ENCODE measurements at places on chromosomes 3 and 15.

- no peak overlapping the region for H3K4me3 ChIP-seq
- no peaks in the 10 kb centered on the region for H3K27me3 ChIP-seq
- no peak overlapping the region for H3K27ac ChIP-seq
- no peak for DNase-seq
These were observed 63.9 kb downstream of the TMCC1 start for GRCh38 chr3:129829640-129830039.

GRCh38 chr15:76075046-76075445 is 15.3 kb downstream of the TMEM266 start:
- no peaks in the 10 kb centered on the region for H3K36me3 ChIP-seq
- H3K4me3 ChIP-seq, result no peak overlapping the region
- no peak for DNase-seq
- H3K27me3 ChIP-seq, result no peaks in the 10 kb centered on the region

DNA sequence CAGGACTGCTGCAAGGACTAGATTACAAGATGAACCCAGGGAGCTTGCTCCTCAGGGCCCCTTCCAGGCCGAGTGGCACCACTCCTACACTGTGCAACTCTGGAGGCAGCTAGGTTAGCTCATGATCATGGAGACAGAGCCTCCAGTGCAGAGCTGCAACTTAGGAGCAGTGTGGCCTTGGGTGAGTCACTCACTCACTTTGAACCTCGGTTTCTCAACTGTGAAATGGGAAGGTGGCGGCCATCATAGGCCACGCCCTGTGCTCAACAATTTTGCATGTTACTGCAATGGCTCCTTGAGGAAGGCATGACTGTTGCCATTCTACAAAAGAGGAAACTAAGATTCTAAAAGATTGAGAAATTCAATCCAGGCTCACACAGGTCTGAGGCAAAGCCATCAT is 11.2 kb upstream of the CXCR6 start:
- no peak overlapping the region for H3K27ac ChIP-seq
- H3K4me3 ChIP-seq, result no peak overlapping the region
- no peaks in the 10 kb centered on the region for H3K4me1 ChIP-seq
- no peaks in the 10 kb centered on the region for H3K27me3 ChIP-seq
- peaks cover 32% of the 10 kb centered on the region for H3K36me3 ChIP-seq
- DNase-seq, result no peak

GRCh38 chr3:50268703-50269451 is at the start of gene SEMA3B:
TSS of gene SEMA3B (plus strand) at chr3:50269147. CDS start at chr3:50269241, 94 bp downstream.
- peaks cover 10% of the 10 kb centered on the region for H3K27me3 ChIP-seq
- no peak within 1 kb of the TSS for H3K4me3 ChIP-seq
- no peaks in the 10 kb centered on the region for H3K36me3 ChIP-seq
- no peak for DNase-seq
- H3K27ac ChIP-seq, result peak within 1 kb of the TSS; percentile 90
- peaks cover 39% of the 10 kb centered on the region for H3K4me1 ChIP-seq

GRCh38 chr3:160403796-160404470 is 4.5 kb downstream of the SMC4 start:
- peaks cover 32% of the 10 kb centered on the region for H3K4me1 ChIP-seq
- H3K27me3 ChIP-seq, result no peaks in the 10 kb centered on the region
- H3K27ac ChIP-seq, result peak overlapping the region; percentile 76
- no peak for DNase-seq
- H3K4me3 ChIP-seq, result peak overlapping the region; percentile 20

GRCh38 chr15:77966540-77967234 is 110.8 kb downstream of the TBC1D2B start:
- H3K27ac ChIP-seq, result no peak overlapping the region
- H3K4me1 ChIP-seq, result no peaks in the 10 kb centered on the region
- no peak for DNase-seq
- H3K27me3 ChIP-seq, result peaks cover 9% of the 10 kb centered on the region
- no peaks in the 10 kb centered on the region for H3K36me3 ChIP-seq

GRCh38 chr3:30203301-30203700 is 403.1 kb upstream of the TGFBR2 start:
- peaks cover under 1% of the 10 kb centered on the region for H3K27me3 ChIP-seq
- no peak overlapping the region for H3K4me3 ChIP-seq
- no peak overlapping the region for H3K27ac ChIP-seq
- H3K36me3 ChIP-seq, result no peaks in the 10 kb centered on the region
- peaks cover 4% of the 10 kb centered on the region for H3K4me1 ChIP-seq

- peaks cover 7% of the 10 kb centered on the region for H3K4me1 ChIP-seq
- no peak overlapping the region for H3K4me3 ChIP-seq
- H3K36me3 ChIP-seq, result no peaks in the 10 kb centered on the region
- H3K27me3 ChIP-seq, result peaks cover 17% of the 10 kb centered on the region
These were observed 102.9 kb upstream of the KLF13 start for GRCh38 chr15:31223478-31224350.

GRCh38 chr3:172209333-172210321 is 170.2 kb downstream of the FNDC3B start:
- DNase-seq, result no peak
- H3K4me3 ChIP-seq, result no peak overlapping the region
- H3K27me3 ChIP-seq, result no peaks in the 10 kb centered on the region

- no peak for DNase-seq
- no peak overlapping the region for H3K27ac ChIP-seq
- no peaks in the 10 kb centered on the region for H3K27me3 ChIP-seq
- H3K4me3 ChIP-seq, result no peak overlapping the region
These were observed 21.9 kb downstream of the OXNAD1 start for GRCh38 chr3:16286751-16287543.

GRCh38 chr3:111541911-111542483 is at the start of gene CD96:
TSS of gene CD96 (plus strand) at chr3:111542197. CDS start at chr3:111542249, 52 bp downstream.
- H3K36me3 ChIP-seq, result no peaks in the 10 kb centered on the region
- no peak for DNase-seq
- H3K4me3 ChIP-seq, result no peak within 1 kb of the TSS
- no peaks in the 10 kb centered on the region for H3K27me3 ChIP-seq
- peak within 1 kb of the TSS; percentile 16 for H3K27ac ChIP-seq
- peaks cover 12% of the 10 kb centered on the region for H3K4me1 ChIP-seq

GRCh38 chr15:25611603-25612002 is 172.8 kb upstream of the UBE3A start:
- no peak overlapping the region for H3K27ac ChIP-seq
- H3K36me3 ChIP-seq, result no peaks in the 10 kb centered on the region
- no peak for DNase-seq
- no peak overlapping the region for H3K4me3 ChIP-seq

- no peaks in the 10 kb centered on the region for H3K27me3 ChIP-seq
- no peak overlapping the region for H3K4me3 ChIP-seq
- H3K36me3 ChIP-seq, result peaks cover 27% of the 10 kb centered on the region
- peaks cover 11% of the 10 kb centered on the region for H3K4me1 ChIP-seq
- peak overlapping the region; percentile 10 for H3K27ac ChIP-seq
- DNase-seq, result no peak
These were observed 27.9 kb downstream of the IFT122 start for GRCh38 chr3:129467932-129468331.

GRCh38 chr3:9863058-9863772 is 16.8 kb downstream of the CIDEC start:
- peaks cover 11% of the 10 kb centered on the region for H3K27me3 ChIP-seq
- no peaks in the 10 kb centered on the region for H3K36me3 ChIP-seq
- H3K27ac ChIP-seq, result no peak overlapping the region
- no peaks in the 10 kb centered on the region for H3K4me1 ChIP-seq
- H3K4me3 ChIP-seq, result no peak overlapping the region
- no peak for DNase-seq

- H3K27me3 ChIP-seq, result peaks cover 40% of the 10 kb centered on the region
- peaks cover 19% of the 10 kb centered on the region for H3K4me1 ChIP-seq
- no peak overlapping the region for H3K4me3 ChIP-seq
- H3K27ac ChIP-seq, result no peak overlapping the region
- DNase-seq, result no peak
- H3K36me3 ChIP-seq, result no peaks in the 10 kb centered on the region
These were observed 13.6 kb downstream of the GLDN start for GRCh38 chr15:51355096-51355495.

DNA sequence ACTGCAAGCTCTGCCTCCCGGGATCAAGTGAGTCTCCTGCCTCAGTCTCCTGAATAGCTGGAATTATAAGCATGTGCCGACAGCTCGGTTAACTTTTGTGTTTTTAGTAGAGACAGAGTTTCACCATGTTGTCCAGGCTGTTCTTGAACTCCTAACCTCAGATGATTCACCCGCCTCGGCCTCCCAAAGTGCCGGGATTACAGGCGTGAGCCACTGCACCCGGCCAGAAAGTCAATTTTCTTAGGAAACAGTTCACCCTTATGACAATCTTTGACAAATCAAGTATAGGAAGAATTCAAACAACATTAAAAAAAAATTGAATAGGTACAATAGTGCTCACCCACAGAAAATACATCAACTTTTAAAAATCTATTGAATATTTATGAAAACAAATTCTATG is 23.6 kb upstream of the DUT start:
- DNase-seq, result no peak
- H3K27me3 ChIP-seq, result no peaks in the 10 kb centered on the region
- H3K27ac ChIP-seq, result no peak overlapping the region
- no peaks in the 10 kb centered on the region for H3K4me1 ChIP-seq
- H3K4me3 ChIP-seq, result no peak overlapping the region
- no peaks in the 10 kb centered on the region for H3K36me3 ChIP-seq

DNA sequence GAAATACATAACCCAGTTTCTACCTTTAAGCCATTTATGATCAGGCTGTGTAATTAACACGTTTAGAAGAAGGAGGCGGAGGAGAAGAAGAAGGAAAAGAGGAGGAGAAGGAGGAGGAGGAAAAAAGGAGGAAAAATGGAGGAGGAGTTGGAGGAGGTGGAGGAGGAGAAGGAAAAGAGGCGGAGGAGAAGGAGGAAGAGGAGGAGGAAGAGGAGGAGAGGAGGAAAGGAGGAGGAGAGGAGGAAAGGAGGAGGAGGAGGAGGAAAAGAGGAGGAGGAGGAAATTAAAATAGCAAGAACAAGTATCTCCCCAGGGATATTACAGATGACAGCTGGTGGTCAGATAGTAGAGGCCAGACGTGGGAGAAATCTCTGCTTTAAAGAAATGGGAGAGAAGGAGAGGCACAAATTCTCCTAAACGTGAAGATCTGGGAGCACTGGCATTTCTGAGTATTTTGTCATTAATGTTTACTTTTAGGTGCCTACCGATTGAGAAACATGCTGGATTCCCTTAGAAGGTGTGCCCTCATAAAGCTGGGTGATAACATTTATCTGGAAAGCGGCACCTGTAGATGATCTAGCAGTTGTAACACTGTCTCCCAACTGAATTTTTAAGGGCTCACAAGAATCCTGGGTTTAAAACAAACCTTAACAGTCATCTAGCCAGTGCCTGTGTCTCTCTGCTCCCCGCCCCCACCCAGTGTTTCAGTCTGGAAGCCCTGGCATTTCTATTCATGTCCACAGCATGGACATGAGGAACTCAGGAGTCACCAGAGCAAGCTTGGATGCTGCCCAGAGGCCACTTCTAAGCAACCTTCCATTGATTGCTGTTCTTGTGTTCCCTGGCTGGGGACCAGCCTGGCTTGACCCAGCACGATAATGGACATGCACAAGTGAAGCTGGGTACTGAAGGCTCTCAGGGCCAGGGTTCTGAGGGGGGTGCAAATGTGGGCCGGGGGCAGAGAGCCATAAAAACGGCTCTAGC is 75.2 kb downstream of the CHRNA7 start:
- no peak overlapping the region for H3K4me3 ChIP-seq
- no peak for DNase-seq
- peaks cover 2% of the 10 kb centered on the region for H3K27me3 ChIP-seq

DNA sequence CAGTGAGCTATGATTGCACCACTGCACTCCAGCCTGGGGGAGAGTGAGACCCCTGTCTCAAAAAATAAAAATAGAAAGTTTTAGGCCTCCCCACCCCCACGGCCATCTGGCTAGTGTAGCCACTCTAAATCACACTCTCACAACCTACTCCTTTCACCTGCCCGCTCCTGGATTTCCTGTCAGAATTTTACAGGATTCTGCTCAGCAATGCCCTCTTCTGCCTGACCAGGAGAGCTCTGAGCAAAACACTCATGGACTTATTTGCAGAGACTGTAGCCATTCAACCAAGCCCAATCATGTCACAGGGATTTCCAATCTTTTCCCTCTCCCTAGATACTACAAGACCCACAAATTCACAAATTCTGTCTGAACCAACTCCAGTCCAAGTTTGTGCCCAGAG is 242.6 kb upstream of the TPRG1 start:
- H3K4me3 ChIP-seq, result no peak overlapping the region
- DNase-seq, result no peak
- peaks cover 9% of the 10 kb centered on the region for H3K27me3 ChIP-seq

DNA sequence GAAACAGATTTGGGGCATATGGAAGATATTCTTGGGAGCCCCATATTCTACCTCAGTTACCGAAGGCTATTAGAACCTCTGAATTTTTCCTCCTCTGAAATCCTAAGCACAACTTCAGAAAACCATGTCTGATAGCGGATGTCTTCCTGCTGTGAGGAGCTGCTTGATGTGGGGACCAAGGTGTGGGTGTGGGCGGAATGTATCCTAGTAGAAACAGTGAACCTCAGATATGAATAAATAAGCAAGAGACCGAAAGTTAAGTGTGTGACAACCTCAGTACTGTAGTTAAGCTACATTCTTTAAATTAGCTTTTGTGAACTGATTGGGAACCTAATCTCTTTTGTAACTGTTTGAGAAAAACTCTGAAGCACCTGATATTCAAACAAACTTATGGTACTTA is 46.9 kb downstream of the SENP2 start:
- peaks cover 8% of the 10 kb centered on the region for H3K36me3 ChIP-seq
- H3K27ac ChIP-seq, result no peak overlapping the region
- no peaks in the 10 kb centered on the region for H3K27me3 ChIP-seq

- H3K4me3 ChIP-seq, result no peak overlapping the region
- H3K27ac ChIP-seq, result no peak overlapping the region
- no peak for DNase-seq
- H3K36me3 ChIP-seq, result peaks cover 3% of the 10 kb centered on the region
- H3K4me1 ChIP-seq, result no peaks in the 10 kb centered on the region
These were observed 98.0 kb downstream of the USP13 start for GRCh38 chr3:179750720-179751328.
